ENCODE measurements at places on chromosomes 3 and 15. TPM values are rescaled to one million over a fixed set of nuclear protein-coding genes. Genes with fewer than 3 reads are reported as not detected.

CLRN1 gene
- total RNA-seq = not detected

GRCh38 chr15:41128174-41128902, 12.3 kb upstream of the INO80 start:
- DNase-seq = no peak
- peaks cover 4% of the 10 kb centered on the region for H3K27me3 ChIP-seq
- H3K36me3 ChIP-seq = no peaks in the 10 kb centered on the region

GRCh38 chr3:157499342-157499963, 3.8 kb downstream of the VEPH1 start:
- no peak for DNase-seq
- peak overlapping the region; percentile 25 for H3K4me3 ChIP-seq
- no peaks in the 10 kb centered on the region for H3K36me3 ChIP-seq
- peaks cover 37% of the 10 kb centered on the region for H3K27me3 ChIP-seq

GRCh38 chr3:120472121-120472844, 21.5 kb upstream of the FSTL1 start:
- no peak overlapping the region for H3K27ac ChIP-seq
- H3K4me1 ChIP-seq = peaks cover 9% of the 10 kb centered on the region
- no peak overlapping the region for H3K4me3 ChIP-seq

- no peak overlapping the region for H3K27ac ChIP-seq
- no peak for DNase-seq
- H3K36me3 ChIP-seq = peaks cover 10% of the 10 kb centered on the region
- H3K4me3 ChIP-seq = no peak overlapping the region
Measured at GRCh38 chr3:136612512-136612911, 139.7 kb downstream of the STAG1 start.

Measured in esophagus squamous epithelium (tissue), 5 donors.